ENCODE measurements at places on chromosomes 7 and 10.
A peak's percentile ranks its signal among the peaks of the same experiment; 100 is the strongest.

GRCh38 chr10:11294831-11295450 is 277.3 kb downstream of the CELF2 start:
- no peak for DNase-seq

GRCh38 chr7:101419831-101420230 is 57.2 kb downstream of the COL26A1 start:
- DNase-seq, result no peak

GRCh38 chr10:11639849-11640764 is 28.7 kb upstream of the USP6NL start:
- no peak for DNase-seq

DNA sequence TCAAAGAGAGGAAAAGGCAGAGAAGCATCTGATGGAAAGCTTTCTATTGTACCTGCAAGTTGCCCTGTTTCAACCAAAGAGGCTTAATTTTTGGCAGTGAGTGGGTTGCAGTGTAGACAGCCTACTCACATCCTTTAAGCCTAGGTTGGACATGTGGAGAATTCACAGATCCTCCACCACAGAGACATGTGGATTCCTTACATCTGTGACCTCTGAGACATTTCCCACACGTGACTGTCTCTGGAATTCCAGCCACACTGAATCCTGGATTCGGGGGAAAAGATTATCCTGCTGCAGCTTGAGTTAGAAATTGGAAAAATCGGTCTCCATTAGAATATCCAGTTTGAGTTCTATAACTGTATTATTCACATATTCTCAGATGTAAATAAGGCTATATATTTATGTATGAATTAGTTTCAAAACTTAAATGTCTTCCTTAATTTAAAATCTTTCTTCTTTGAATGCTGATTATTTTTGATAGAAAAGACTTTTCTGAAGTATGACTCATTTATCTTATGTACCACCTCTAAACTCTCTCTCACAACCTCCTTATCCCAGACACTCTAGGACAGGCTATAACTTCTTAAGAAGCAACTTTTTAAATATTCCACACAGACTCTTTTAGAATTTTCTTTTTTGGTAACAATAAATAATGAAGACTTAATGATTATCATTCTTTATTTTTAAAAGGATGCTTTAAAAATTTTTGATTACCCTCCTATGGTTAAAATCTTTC is 123.3 kb downstream of the TWIST1 start:
- no peak for DNase-seq

GRCh38 chr7:133554330-133554729 is 301.5 kb downstream of the EXOC4 start:
- DNase-seq, result no peak

DNA sequence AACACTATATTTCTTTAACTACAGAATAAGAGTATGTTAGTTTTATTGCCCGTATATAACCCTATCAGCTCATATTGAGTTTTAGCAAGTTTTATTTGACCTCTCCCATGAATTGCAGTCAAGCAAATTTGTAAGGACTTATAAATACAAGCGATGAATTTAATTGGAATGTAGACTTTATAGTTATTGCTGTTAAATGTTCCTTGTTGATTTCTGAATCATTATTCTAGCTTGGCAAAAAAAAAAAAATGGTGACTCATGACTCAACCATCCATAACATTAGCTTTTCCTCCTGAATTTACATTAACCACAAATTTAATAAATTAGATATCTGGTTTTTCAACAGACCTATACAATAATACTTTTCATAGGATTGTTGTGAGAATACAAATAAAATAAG is 334.0 kb upstream of the LRRTM3 start:
- DNase-seq, result no peak

DNA sequence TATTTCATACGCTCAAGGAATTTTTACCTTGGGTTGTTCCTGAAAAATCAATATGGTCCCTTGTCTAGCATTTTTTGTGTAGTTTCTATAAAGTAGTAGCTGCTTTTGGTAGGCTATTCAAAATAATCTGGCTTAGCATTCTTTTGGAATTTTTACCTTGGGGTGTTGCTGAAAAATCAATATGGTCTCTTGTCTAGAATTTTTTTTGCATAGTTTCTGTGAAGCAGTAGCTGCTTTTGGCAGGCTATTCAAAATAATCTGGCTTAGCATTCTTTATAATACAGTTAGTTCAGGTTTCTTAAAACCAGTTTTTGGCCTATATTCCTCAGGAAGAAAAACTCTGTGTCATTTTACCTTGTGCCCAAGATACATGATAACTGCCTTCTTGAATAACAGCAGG is 301.9 kb downstream of the SUGCT start:
- DNase-seq, result no peak

- DNase-seq, result no peak
These were observed 276.3 kb upstream of the KCND2 start for GRCh38 chr7:119996634-119997033.

DNA sequence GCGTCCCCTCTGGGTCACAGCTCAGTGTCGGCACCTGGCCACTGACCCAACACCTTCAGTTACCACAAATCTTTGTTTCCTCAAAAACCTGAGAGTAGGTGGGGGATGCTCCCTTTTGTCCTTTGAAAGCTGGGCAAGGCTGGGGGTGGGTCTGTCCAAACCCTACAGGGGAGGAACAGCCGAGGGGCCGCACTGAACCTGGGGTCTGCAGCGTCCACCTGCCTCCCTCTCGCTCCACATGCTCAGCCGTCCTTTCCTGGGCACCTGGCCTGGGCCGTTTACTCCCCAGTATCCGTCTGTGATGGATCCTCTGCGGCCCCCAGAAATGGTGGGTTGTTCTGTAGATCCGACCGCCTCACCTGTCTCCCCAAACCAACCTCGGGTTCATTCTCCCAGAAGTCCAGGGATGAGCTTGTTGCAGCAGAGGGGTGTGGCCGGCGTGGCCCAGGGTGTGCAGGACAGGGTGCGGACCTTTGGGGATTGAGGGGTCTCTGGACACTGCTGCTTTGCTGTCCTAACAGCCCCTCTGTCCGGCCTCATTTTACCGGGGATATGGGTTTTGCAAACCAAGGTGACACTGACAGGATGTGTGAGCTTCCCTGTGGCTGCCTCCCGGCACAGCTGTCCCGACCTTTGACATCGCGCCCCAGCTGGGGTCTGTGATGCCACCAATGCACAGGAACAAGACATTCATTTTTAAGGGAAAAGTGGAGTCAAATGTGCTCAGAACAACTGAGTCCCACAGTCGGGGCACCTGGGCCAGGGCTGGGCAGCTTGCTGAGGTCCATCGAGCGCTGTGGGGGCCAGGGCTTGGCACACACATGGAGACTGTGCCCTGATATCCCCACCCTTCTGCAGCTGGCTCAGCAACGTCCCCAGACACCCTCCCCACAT is 115.9 kb downstream of the VIPR2 start:
- DNase-seq, result no peak

- DNase-seq, result peak; percentile 56
These were observed 2.6 kb upstream of the PCBD1 start for GRCh38 chr10:70890917-70891431.

GRCh38 chr7:142913566-142913965 is 20.0 kb downstream of the TRPV5 start:
- DNase-seq, result no peak

DNA sequence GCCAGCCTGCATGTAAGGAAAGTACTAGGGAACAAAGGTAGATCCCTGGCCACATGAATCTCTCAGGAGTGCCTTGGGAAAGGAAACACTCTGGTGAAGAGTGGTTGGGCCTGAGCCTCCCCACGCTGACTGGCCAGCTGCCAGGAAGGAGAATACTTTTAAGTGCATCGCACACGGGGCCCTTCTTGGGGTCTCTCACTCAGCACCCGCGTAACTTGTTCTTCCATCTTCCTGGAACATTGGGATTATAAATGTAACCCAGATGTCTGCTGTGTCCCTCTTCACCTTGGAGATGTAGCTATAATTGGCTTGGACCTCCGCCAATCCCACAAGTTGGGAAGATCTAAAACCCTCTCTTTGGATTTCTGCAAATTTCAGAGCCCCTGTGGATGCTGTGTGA is 4.4 kb upstream of the GLI3 start:
- no peak for DNase-seq

DNA sequence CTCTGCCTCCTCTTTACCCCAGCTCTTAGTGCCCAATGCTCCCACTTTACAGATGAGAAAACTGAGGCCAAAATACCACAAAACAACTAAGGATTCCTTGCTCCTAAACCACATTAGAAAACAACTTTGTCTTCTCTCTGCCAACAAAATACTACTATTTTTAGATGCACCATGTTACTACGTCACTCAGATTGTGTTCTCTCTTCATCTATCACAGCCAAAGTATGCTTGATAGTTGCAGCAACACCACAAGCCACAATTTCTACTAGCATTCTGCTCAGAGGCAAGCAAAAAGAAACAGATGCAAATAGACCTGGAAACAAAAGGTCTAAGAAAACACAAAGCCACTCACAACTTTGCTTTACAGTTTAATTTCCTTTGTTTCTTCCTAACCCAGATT is 3.3 kb upstream of the PDE1C start:
- no peak for DNase-seq

- no peak for DNase-seq
These were observed 487.6 kb downstream of the ARL4A start for GRCh38 chr7:13174991-13175390.

- DNase-seq, result no peak
These were observed 13.9 kb downstream of the PIK3AP1 start for GRCh38 chr10:96706331-96706853.

DNA sequence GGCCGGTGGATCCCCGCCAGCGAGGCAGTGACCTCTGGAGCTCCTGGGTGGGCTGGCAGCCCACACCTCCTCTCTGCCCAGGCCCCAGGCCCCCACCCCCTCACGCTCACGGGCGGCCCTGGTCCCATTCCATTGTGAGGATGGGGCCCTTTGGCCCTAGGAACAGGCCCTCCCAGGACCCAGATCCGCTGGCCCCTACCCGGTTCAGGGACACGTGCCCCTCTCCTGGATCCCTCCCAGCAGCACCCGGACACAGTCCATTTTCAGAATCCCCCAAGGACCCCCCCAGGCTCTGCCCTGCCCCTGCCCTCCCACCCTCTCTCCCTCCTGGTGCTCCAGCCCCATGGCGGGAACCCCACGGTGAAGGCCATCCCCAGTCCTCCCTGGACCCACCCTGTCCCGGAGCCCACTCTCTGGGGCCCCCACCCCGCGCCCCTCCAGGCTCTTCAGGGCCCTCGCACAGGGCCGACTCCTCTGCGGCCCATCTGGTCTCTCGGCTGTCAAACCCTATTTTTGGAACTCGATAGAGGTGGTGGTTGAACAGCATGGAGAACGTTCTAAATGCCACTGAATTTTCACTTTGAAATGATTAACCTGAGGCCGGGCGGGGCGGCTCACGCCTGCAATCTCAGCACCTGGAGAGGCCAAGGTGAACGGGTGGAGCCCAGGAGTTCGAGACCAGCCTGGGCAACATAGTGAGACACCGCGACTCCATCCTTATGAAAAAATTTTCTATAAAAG is 8.1 kb downstream of the ADAP1 start:
- no peak for DNase-seq

DNA sequence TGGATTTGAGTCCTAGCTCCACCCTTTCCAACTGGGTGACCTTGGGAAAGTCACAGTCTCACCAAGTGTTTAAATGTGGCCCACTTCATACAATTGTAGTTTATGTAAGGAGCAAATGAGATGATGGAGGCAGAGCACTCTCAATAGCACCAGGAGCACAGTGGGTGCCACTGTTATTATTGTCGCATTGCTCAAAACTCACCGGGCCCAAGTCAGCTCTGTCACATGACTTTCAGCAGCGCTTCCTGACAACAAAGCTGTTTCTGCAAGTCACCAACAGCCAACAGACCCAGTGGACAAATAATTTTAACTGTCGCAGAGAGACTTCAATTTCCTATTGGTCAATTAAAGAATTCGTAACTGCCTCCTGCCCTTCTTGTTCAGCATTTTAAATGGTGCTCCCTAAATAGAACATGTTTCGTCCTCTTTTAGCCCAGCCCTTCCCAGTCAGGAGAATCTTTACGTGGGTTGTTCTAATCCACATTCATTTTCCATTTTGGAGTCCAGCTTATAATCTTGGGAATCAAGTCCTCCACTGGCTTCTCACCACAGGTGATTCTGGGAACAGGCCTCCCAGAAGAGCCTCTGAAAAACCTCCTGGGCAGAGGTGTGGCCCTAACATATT is 415.6 kb upstream of the NPVF start:
- DNase-seq, result no peak

DNA sequence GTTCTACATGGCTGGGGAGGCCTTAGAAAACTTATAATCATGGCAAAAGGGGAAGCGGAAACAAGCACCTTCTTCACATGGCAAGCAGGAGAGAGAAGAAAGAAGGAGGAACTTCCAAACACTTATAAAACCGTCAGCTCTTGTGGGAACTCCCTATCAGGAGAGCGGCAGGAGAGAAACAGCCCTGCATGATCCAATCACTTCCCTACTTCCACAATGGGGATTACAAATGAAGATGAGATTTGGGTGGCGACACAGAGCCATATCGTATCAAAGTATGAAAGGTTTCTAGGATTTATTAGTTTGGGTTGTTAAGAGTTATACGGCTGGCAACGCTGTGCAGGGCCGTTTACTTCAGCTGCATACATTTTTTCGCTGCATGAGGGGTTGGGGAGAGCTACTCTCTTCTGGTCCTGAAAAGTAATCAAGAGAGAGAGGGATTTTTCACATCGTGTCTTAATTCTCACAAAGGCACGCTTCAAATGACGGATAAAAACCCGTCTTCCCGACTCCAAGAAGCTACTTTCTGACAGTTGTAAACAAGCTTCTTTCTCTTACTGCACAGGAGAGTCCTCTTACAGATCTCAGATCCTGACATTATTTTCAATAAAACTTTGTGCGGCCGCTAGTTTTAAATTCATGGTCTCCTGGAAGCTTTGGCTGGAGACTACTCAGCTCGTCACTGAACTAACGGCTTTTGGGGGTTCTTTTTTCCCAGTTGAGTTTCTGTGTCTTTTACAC is 751 bp upstream of the GTPBP10 start:
- DNase-seq, result no peak

GRCh38 chr10:94403380-94404213 is 1.3 kb downstream of the TBC1D12 start:
- DNase-seq, result peak; percentile 30

- DNase-seq, result no peak
These were observed 53.6 kb downstream of the PIK3AP1 start for GRCh38 chr10:96666741-96667140.

- DNase-seq, result no peak
These were observed 54.3 kb upstream of the PPP2R2D start for GRCh38 chr10:131846240-131847101.

DNA sequence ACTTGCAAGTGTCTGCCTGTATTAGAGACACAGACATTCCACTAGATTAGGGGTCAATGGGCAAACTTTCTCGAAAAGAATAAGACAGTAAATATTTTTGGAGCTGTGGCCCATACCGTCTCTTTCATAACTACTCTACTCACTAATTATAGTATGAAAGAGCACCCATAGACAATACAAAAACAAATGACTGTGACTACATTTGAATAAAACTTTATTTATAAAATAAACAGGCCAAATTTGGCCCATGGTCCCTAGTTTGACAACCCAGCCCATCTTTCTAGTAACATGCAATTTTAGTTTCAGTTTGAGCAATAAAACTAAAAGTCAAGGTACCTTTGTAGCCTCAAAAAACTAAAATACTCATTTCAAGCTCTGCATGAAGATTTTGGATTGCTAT is 294.6 kb downstream of the PARD3 start:
- no peak for DNase-seq

GRCh38 chr10:132503581-132504421 is 33.8 kb upstream of the INPP5A start:
- DNase-seq, result no peak

- no peak for DNase-seq
These were observed 174.1 kb downstream of the AHR start for GRCh38 chr7:17472518-17472917.

All from caudate nucleus (tissue), 63 donors.